ENCODE measurements at places on chromosomes 2 and 18.

DNA sequence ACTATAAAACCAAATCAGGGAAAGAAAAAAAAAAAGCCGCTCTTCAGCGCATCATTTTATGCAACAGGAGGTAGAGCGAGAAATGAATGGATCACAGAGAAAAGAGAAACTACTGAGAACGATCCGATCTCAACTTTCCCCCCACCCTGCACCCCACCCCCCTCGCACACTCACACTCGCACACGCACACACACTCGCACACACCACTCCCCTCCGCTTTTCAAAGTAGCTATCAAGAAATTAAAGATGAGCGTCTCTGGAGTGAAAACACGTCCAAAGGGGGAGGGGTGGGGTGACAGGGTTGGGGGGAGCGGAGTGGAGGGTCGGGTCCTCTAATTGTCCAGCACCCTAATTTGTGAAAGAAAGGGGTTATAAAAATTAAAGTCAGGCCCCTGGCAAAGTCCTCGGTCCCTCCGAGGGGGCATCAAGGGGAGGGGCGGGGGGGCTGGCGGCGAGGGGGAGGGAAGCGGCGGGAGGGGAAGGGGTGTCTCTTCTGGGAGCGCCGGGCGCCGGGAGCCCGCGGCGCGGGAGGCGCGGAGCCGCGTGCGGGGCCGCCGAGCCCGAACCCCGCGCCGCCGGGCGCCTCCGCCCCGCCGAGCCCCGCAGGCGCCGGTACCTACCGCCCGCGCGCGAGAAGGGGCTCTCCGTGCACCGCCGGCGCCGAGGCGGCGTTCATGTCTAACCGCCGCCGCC lies 428 bp downstream of the TCF4 start:
- DNase-seq, result peak; percentile 18

- DNase-seq, result no peak
Observed at GRCh38 chr2:237872178-237872887, 12.9 kb downstream of the RAMP1 start.

DNA sequence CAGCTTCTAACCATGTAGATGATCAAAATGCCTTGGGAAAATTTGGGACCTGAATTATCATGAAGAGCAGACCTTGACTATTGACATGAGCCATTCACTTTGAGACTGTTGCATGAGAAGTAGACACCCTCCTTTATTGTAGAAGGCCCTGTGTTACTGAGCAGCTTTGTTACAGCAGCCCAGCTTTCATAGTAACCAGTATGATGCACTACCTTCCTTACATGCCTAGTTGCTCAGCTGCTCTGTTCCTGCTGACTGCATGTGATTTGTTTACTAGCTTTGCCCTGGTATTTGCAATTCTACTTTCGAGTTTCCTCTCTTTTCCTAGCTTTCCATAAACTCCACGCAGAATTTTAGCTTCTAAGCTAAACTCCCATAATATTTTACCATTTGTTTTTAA lies 11.2 kb upstream of the FN1 start:
- DNase-seq, result no peak

GRCh38 chr18:2053490-2054089 lies 517.7 kb downstream of the METTL4 start:
- no peak for DNase-seq

DNA sequence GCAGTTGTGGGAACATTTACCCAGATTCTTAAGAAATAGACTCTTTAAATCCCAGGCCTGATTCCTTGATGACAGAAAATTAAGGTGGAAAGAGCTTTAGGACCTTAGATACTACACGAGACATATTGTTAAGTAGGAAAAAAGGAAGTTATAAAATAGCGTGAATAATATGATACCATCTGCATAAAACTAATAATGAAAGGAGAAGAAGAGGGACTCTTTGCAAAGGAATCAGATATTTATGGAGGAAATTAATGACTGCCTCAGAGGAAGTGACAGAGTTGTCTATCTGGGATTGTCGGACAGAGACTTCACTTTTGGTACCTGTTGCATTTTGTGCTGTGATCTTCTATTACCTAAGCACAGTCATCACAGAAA lies 20.8 kb downstream of the APCDD1 start:
- no peak for DNase-seq

DNA sequence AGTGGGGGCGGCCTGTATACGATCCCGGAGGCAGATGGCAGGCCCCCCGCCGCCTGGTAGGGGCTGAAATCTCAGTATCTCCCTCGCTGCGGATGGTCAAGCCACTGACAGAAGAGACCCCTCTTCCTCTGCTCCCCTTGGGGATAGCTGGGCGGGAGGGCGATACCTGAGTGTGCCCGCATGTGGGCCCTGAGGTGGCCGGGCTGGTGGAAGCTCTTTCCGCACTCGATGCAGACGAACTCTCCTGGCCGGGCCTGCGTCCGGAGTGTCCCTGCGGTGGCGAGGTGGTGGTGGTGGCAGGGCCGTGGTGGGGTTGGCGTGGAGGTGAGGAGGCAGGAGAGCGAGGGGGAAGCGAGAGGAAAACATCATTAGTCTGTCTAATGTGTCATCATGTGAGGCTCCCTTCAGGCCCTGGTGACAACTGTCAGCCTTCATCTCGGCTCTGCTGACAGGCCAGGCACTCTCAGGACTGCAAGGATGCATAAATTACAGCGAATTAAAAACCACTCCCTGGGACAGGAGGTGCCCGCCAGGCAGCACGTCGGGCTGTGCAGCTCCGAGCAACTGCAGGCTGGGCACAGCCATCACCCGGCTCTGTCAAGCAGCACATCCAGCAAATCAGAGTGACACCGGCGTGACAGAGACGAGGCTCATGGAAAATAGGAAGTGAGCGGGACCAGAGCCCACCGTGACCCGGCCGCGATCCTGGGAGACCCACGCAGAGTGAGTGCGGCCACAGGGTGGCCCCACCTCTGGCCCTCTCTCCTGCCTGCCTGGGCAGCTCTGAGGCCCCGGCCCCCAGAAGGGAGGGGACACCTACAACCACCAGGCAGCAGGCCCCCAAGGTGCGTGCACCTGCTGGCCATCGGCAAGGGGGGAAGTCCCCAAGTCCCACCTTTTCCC lies 123.5 kb downstream of the ZNF516 start:
- DNase-seq, result no peak

GRCh38 chr2:47147021-47147420 lies 8.1 kb downstream of the STPG4 start:
- DNase-seq, result no peak

GRCh38 chr2:229880892-229881586 lies 40.8 kb downstream of the TRIP12 start:
- no peak for DNase-seq

GRCh38 chr2:72846171-72847095 lies 20.6 kb upstream of the EXOC6B start:
- DNase-seq, result no peak

DNA sequence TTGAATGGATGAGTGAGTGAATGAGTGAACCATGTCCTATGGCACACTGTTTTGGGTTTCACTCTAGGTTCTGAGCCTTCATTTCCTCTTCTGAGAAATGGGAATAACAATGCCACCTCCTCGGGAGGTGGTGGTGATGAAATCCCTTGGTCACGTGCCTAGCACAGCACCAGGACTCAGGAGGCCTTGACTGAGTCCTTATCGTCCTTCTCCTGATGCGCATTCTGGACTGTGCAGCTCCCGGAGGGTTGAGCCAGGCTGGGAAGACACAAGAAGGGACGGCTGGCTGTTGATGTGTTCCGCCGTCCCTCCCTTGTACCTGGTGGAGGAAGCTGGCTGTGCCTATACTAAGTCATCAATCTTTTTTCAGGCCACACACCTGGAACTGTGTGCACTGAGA lies 437.3 kb downstream of the ZNF521 start:
- DNase-seq, result no peak

Data from kidney capillary endothelial cell (primary cell).